ENCODE measurements at places on chromosomes 2 and 18. TPM values are rescaled to one million over a fixed set of nuclear protein-coding genes. Genes with fewer than 3 reads are reported as not detected.

The PLEKHH2 gene
- 47.1 TPM for total RNA-seq

The SDC1 gene
- not detected for total RNA-seq

The PTH2R gene
- not detected for total RNA-seq

The FLACC1 gene
- total RNA-seq, result 0.26 TPM

The GALR1 gene
- total RNA-seq, result not detected

The CCBE1 gene
- total RNA-seq, result 7.7 TPM

The ANO7 gene
- total RNA-seq, result not detected

The TRIM43 gene
- 0.48 TPM for total RNA-seq

The BMP10 gene
- not detected for total RNA-seq

The CD28 gene
- total RNA-seq, result not detected

The IL36B gene
- total RNA-seq, result not detected

The G6PC2 gene
- not detected for total RNA-seq

The VSNL1 gene
- not detected for total RNA-seq

The EVA1A gene
- total RNA-seq, result 22.1 TPM

The LYG1 gene
- 0.76 TPM for total RNA-seq

DNA sequence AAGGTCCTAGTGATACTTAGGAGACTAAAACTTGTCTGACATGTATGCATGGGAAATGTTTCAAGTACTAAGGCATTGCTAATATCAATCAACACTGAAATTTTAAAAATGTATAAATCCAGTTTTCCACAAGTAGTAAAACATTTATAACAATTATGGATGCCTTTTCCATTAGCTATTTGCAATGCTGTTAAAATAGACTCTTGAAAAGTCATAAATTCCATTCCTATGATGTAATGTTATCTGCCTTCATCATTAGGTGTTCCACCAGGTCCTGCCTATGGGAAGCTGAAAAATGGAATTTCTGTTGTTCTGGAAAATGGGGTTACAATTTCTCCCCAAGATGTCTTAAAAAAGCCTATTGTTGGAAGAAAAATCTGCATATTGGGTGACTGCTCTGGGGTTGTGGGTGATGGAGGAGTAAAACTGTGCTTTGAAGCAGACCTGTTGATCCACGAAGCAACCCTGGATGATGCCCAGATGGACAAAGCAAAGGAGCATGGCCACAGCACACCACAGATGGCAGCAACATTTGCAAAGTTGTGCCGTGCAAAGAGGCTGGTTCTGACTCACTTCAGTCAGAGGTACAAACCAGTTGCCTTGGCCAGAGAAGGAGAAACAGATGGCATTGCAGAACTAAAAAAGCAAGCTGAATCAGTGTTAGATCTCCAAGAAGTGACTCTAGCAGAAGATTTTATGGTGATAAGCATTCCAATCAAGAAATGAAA is 18.7 kb downstream of the ELAC1 start:
- no peak for DNase-seq

DNA sequence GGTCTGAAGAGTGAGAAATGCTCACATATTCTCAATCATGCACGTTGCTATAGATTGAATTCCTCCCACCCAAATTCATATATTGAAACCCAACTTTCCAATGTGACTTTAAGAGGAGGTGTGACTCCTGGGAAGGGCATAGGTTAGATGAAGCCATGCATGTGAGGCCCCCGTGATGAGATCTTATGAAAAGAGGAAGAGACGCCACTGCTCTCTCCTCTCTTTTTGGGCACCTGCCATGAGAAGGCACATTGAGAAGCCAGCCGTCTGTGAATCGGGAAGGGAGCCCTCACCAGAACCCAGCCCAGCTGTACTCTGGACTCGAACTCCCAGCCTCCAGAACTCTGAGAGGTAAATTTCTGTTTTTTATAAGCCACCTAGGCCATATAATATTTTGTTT is 842.6 kb upstream of the SALL3 start:
- no peak for DNase-seq

- no peak for DNase-seq
Measured at GRCh38 chr2:84458551-84459017, 496 bp downstream of the SUCLG1 start.

- no peak for DNase-seq
Measured at GRCh38 chr2:182949572-182950189, 83.2 kb upstream of the FRZB start.

- DNase-seq, result no peak
Measured at GRCh38 chr18:33729556-33729955, 151.5 kb downstream of the ASXL3 start.

GRCh38 chr2:68653034-68653433 is 9.7 kb downstream of the PROKR1 start:
- DNase-seq, result no peak

GRCh38 chr2:190791347-190791975 is 89.2 kb upstream of the GLS start:
- DNase-seq, result peak; percentile 63

- no peak for DNase-seq
Measured at GRCh38 chr2:143524119-143524553, 394.9 kb downstream of the ARHGAP15 start.

GRCh38 chr2:225599856-225600255 is 200.3 kb downstream of the NYAP2 start:
- DNase-seq, result no peak

DNA sequence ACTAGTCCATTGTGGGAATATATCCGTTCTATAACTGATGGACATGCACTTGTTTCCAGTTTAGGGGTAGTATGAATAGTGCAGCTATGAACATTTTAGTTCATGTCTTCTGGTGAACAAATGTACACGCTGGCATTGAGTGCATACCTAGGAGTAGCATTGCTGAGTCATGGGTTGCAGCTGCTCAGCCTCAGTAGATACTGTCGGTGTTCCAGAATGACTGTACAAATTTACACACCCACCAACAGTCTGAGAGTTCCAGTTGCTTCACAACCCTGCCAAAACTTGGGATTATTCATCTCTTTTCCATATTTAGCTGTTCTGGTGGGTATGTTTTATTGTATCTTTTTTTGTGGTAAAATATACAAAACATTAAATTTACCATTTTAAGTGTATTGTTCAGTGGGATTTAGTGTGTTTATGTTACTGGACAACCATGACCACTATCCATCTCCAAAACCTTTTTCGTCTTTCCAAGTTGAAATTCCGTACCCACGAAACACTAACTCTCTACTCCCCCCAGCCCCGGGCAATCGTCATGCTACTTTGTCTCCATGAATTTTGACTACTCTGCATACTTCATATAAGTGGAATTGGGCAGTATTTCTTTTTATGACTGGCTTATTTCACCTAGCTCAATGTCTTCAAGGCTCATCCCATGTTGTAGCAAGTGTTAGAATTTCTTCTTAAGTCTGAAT is 281.0 kb downstream of the PRKCE start:
- DNase-seq, result no peak

- DNase-seq, result no peak
Measured at GRCh38 chr2:145546091-145546490, 1026.2 kb upstream of the ZEB2 start.

DNA sequence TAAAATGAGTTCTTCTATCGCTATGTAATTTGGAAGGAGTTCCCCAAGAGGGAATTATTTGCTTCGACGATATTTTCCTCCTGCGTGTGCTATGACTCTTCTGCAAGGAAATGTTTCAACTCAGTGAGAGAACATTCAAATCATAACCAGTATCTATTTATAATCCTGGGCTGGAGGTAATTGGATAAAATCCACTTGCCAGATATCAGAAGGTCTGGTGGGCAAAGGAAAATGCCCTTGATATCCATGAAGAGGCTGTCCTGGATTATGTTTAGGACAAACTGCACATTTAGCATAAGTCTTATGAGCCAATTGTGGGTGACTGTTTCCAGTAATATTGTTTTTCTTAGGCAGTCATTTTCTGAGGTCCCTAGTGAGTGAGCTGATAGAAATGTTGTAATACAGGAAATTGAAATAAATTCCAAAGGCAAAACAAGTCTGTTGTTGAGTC is 17.7 kb downstream of the RPIA start:
- DNase-seq, result no peak

DNA sequence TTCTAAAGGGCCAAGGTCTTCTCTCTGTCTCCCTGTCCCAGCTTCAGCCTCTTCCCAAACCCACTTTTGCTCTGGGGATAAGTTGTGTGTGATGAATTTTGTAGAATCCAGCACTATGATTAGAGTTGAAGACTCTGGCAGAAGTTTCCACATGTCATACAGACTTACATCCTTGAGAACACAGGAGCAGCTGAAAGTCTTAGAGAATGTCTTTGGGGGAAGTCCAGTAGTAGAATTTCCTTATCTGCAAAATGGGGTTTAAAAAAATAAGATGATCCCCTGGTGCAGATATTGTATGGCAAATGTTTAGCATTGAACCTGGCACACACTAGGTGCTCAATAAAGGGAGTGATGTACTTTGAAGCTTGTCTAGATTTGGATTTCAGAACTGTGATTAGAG is 65.2 kb downstream of the TMEM247 start:
- DNase-seq, result no peak

GRCh38 chr2:105593221-105593967 is 151.3 kb upstream of the NCK2 start:
- DNase-seq, result no peak

DNA sequence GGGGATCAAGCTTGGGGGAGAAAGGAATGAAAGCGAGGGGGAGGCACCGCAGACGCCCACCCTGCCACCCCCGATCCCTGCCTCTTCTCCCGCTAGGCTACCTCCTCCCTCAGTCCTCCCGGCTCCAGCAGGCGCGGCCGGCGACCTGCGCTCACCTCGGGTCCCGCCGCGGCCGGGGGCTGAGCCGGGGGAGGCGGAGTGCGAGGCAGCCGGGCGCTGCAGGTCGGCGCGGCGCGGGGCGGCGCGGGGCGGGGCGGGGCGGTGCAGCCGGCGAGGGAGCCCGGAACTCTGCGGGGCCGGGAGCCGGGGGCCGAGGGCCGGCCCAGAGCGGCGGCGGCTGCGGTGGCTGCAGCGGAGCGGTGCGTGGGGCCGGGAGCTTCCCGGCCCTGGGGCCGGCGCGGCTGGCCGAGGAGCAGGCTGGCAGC is 477 bp downstream of the ACVR1 start:
- peak; percentile 38 for DNase-seq

GRCh38 chr2:234051374-234052070 is 1.0 kb downstream of the SPP2 start:
- DNase-seq, result no peak

- DNase-seq, result no peak
Measured at GRCh38 chr2:9252002-9252357, 45.4 kb downstream of the ASAP2 start.

DNA sequence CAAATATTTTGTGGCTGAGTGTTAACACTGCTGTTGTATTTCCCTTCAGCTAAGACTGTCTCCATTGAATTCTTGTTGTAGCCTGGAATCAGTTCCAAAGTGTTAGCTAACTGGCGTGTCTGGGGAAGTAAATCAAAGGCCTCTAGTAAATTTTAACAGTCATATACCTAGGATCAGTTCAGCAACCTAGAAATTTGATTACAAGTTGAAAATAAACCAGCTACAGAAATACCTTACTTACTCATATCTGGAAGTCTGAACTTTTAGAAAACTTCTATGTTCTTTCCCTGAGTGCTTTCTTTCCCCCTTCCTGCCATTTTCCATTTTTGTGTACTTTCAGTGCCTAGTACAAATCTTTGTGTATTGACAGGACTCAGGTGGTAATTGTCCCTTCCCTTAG is 396.7 kb upstream of the DCC start:
- no peak for DNase-seq

DNA sequence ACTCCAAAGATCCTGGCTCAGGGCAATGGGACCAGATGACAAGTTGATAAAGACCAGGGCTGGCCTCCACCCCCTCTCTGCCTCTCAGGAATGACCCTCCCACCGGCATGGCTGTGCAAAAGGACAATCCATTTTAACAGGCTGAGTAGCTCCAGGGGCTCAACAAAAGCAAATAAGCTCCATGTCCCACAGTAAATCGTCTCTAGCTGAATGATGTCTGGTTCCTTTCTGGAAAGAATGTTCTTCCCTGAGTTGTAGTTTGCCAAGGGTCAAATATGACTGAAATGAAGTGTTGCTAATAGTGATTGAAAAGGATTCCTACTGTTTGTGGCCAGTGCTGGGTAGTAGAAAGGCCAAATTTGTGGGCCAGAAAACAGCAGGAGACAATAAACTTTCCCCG is 434.4 kb upstream of the ETAA1 start:
- DNase-seq, result peak; percentile 40

- no peak for DNase-seq
Measured at GRCh38 chr2:112026509-112026908, 28.6 kb upstream of the TMEM87B start.

DNA sequence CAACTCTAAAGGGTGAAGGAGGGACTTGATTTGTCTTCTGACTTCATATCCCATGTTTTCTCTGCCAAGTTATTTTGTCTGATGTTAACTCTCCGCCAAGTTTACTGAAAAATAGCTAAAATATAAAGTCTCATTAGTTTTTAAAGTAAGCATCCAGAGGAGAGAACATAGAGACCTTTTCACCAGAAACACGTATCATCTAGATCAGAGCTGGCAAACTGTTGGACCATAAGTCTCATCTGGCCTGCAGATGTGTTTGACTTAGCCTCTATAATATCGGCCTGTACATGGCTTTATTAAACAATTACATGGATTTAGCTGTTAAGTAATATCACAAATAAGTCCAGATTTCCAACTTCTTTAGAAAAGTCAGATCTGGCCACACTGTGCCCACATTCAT is 182.6 kb downstream of the PLCL1 start:
- DNase-seq, result no peak

- DNase-seq, result no peak
Measured at GRCh38 chr18:52869349-52869923, 529.4 kb downstream of the DCC start.

DNA sequence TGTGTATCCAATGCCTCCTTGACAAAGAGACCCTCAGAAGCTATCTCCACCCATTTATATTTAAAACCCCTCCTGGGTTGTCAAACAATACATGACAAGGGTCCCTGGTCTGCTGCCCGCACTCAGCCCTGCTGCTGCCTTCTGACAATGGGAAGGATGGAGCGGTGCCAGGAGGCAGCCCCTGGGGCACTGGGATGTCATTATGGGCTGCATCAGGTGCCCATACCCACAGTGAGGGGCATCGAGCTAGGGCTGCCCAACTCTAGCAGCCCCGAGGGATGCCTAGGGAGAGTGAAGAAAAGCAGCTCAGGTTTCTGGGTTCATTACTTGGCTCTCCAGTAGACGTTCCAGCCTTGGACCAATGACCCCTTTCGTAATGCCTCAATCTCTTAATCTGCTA is 301.7 kb downstream of the ALK start:
- no peak for DNase-seq

- DNase-seq, result no peak
Measured at GRCh38 chr2:69535817-69536241, 98.6 kb upstream of the NFU1 start.

- DNase-seq, result no peak
Measured at GRCh38 chr2:102999958-103000357, 238.1 kb downstream of the TMEM182 start.
